Endodermal cell (in vitro differentiated cells): ENCODE measurements at places on chromosomes 2 and 18.

DNA sequence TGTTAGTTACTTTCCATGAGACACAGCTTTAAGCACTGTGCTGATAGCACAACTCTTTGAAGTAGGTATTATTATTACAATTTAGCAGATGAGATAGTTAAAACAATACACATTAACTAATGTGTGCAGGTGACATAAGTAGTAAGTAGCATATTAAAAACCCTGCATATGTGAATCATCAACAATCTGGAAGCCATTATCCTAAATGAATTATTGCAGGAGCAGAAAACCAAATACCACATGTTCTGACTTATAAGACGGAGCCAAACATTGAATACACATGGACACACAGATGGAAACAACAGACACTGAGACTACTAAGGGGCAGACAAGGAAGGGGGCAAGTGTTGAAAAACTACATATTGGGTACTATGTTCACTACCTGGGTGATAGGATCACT is 300.3 kb upstream of the GULP1 start:
- no peak for DNase-seq

- no peak for DNase-seq
Observed at GRCh38 chr2:149132901-149133300, 94.4 kb downstream of the LYPD6B start.

GRCh38 chr2:44550561-44550960 is 188.8 kb downstream of the CAMKMT start:
- DNase-seq: no peak

DNA sequence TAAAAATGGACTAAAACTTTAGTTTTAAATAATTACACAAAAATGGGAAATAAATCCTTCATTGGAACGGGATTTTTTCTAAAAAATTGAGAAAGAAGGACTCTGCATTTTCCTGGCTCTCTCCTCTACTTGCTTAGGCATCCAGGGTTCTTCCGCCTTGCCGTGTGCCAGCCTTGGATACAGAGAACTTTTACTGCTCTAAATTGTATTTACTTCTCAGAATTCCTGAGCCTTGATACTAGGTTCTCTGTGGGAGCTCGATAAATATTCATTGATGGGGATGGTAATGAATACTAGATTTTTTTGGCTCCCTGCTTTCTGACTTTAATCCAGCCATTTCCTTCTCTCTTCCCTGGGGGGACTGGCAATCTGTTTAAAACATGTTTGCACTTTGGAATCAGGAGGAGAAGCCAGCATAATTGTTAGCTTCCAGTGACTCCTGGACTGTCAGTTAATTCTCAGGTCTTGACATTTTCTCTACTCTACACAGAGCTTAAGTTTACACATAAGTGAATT is 746.1 kb upstream of the LRRTM1 start:
- no peak for DNase-seq

DNA sequence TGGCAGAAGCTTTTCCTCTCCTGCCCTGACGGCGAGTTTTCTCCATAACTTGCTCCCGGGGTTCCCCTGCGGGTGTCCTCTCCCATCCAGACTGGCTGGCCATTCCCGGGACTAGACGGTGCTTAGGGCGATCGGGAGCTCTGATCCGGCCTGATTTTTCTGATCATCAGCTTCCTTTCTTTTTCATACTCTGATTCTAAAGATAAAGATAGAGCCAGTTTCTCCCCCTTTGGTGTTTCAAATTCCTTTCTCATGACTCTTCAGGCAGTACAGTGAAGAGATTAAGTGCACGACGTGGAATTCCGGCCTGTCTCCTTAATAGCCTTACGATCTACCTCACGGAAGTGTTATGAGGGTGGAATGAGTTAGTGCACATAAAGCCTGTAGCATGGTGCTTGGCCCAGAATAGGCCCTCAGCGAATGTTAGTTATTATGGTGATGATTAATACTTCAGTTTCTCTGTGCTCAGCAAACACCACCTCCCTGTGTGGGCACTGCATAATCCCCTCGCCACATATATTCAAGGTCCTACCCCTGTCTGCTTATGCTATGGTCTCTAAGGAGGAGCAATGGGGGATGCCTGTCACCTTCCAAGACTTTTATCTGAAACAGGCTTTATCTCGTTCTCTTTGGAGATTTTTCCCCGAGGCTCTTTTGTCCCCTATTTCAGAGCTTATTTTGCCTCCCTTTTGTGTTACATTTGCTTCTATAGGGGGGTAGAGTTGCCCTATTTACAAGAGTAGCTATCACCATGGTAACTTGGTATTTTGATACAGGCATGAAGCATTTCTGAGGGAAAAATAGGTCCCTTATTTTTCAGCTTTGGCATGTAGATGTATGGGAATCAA is 254.8 kb downstream of the CDH2 start:
- DNase-seq: peak; percentile 59

GRCh38 chr2:172931918-172932520 is 143.6 kb upstream of the MAP3K20 start:
- peak; percentile 85 for DNase-seq
